ENCODE measurements at places on chromosomes 13 and 19.

DNA sequence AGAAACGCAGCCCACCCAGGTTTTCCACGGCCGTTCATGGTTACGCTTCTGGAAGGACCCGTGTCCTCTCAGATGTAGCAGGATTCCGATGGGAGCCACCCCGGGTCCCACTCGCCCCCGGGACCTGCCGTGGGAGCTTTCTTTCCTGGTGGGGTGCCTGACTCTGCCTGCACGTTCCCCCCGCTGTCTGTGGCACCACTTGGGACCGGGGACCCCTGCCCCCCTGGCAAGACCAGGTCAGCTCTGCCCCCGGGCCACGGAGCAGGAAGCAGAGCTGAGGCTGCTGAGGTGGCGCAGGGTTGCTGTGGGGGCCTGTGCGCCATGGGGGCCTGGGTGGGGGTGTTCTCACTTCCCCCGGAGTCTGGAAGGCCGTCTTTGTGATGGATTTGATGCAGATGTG is 12.1 kb downstream of the CSNK1G2 start:
- no peak for DNase-seq

DNA sequence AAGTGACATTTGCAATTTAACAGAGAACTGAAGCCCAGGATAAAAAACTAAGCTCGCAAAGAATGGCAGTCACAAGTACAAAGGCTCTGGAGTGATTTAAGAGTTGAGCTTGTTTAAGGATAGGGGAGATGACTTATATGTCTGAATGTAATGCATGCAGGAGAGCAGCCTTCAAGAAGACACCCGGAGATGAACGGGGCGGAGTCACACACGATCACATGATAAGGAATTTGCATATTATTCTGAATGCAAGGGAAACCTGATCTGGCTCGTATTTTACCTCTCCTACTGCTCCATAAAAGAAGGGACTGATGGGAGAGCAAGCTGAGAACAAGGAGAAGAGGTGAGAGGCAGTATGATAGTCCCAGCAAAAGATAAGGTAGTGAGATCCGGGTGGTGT is 12.9 kb downstream of the TBC1D4 start:
- no peak for DNase-seq

DNA sequence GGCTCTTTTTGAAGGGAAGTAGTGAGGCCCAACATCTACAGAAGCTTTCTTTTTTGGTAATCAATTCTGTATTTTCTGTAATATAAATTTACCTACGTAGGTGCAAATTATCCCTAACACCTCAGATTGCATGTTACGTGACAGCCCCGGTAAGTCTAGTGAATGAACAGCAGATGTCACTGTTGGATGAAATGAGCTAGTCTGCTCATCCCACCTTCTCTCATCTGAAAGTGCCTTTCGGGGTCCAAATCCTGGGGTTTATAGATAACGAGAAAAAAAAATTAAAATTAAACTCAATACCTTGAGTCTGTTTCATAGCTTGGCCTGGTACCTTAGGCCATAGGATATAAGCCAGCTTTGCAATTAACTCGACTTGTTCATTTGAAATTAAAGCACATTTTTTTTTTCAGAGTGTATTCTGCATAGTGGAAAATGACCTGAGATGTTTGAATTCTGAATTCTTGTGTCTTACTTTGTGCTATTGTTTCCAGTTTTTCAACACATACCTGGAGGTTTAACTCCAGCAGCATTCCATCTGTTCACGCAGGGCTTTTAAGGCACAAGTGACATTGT is 548.2 kb downstream of the GPC5 start:
- no peak for DNase-seq

GRCh38 chr13:63492604-63493003 is 2077.0 kb upstream of the PCDH20 start:
- no peak for DNase-seq

DNA sequence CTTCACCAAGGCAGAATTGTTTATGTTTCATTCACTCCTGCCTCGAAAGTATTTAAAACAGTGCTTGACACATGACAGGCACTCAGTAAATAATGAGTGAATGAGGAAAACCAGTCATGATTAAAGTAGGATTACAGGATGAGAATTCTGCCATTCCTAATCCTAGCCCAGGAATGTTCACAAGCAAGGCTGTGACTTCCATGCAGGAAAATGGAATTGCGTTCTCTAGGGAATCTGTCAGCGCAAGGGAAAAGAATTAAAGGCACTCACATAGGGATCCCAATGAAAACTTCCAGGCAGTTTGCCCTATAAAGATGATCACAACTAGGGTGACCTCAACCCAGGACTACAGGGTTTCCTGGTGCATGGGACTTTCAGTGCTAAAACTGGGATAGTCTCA is 143.4 kb downstream of the CYSLTR2 start:
- DNase-seq = no peak

- DNase-seq = no peak
Measured at GRCh38 chr13:60229708-60230272, 66.1 kb upstream of the DIAPH3 start.

DNA sequence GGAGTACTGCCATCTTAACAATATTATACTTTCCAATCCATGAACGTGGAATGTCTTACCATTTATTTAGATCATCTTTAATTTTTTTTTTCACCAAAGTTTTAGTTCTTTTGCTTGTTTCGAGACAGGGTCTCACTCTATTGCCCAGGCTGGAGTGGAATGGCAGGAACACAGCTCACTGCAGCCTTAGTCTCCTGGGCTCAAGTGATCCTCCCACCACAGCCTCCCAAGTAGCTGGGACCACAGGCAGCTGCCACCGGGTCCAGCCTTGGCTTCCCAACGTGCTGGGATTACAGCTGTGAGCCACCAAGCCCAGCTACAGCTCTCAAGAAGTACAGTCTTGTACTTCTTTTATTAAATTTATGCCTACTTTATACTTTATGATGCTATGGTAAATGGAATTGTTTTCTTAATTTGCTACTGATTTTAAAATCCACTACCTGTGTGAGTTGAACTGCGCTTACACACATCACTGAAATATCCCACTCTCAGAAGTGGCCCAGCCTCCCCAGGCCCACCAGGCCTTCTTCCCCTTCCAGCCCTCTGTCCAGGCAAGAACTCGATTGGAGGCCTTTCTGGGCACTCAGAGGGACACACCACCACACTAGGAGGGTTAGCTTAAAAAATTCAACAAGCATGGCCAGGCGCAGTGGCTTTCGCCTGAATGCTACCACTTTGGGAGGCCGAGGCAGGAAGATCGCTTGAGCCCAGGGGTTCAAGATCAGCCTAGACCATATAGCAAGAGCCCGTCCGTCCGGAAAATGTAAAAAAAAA is 1.0 kb upstream of the PGLS start:
- no peak for DNase-seq

GRCh38 chr19:55598034-55598433 is 1.3 kb downstream of the FIZ1 start:
- DNase-seq = no peak

GRCh38 chr13:33575378-33575777 is 242.6 kb upstream of the RFC3 start:
- DNase-seq = no peak

DNA sequence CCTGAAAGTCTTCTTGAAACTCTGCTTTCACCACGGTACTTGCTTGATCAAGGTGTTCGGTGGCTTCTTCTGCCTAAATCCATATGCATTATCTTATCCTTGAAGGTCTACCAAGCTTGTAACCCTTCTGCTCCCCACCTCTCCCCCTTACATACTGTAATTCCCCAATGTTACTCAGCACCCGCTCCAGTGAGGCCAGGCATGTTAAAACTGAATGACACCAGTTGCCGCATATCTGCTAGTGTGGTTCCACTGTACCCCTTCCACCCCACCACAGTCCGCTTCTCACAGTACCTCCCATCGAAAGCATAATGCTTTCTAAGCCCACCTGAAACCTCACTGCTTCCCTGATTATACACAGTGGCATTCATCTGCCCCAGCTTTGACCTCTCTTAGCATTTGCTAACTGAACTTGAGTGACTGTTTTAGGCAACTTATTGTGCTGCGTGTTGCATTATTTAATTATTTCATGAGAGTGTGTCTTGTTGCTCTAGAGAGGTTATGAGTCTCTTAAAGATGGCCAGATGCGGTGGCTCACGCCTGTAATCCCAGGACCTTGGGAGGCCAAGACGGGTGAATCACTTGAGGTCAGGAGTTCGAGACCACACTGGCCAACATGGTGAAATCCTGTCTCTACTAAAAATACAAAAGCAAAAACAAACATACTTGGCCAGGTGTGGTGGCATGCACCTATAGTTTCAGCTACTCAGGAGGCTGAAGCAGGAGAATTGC is 87.6 kb upstream of the MBNL2 start:
- DNase-seq = no peak

- DNase-seq = no peak
Measured at GRCh38 chr13:98930151-98930591, 47.7 kb downstream of the DOCK9 start.

- no peak for DNase-seq
Measured at GRCh38 chr13:29418026-29418425, 177.5 kb downstream of the SLC7A1 start.

GRCh38 chr19:6711078-6711361 is 9.4 kb downstream of the C3 start:
- no peak for DNase-seq

DNA sequence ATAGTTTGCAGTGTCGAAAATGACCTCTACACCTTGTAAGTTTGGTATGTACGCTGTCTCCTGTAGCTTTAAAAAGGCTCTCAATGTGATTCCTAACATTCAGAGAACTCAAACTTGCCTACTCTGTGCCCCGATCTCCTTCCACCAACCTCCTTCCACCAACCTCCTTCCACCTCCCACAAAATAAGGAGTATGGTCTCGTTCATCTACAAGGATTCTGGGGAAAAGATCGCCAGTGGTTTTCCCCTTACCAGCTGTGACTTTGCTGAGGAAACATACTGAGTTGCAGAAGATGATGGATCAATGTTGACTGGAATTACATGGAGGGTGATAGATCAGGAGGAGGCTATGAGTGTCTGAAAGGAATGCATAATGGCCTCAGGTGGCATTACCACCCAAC is 16.0 kb downstream of the MYO16 start:
- DNase-seq = no peak

DNA sequence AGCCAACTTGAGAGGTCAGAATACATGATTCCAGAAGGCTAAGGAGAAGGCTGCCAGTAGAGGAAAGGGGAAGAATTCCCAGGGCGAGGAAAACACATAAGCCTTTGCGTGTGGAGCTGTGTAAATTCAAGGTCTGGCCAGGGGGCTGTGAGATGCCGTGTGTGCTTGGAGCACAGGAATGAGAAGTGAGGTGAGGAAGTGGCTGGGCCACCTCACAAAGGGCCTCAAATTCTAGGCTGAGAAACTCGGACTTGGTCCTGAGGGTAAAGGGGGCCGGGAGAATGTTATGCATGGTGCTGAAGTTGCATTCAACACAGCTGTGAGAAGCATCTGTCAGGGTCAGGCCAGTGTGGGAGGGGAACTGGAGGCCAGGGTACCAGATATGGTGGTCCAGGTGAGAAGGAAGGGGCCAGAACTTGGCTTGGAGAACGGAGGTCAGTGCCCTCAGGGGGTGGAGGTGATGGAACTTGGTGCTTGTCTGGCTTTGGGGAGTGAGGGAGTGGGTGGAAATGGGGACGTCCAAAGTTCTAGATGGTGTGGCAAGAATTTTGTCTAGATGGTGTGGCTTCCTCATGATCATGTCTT is 4.9 kb upstream of the ZNF580 start:
- DNase-seq = no peak

- DNase-seq = no peak
Measured at GRCh38 chr19:1273263-1274041, 1.9 kb upstream of the FAM174C start.

DNA sequence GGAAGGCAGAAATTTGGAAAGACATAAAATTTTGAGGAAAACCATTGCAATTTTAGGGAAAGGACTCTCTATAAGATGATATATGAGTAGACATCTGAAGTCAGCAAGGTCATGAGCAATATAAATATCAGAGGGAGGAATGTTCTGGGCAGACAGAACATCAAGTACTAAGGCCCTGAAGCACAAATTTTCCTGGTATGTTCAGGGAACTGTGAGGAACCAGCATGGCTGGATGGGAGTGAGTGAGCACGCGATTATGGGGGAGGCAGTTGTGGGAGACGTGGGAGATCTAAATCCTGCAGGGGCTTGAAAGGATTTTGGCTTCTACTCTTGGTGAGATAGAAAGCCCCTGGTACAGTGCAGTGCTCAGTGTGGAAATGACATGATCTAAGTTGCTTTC is 112.0 kb downstream of the TBC1D4 start:
- DNase-seq = no peak

DNA sequence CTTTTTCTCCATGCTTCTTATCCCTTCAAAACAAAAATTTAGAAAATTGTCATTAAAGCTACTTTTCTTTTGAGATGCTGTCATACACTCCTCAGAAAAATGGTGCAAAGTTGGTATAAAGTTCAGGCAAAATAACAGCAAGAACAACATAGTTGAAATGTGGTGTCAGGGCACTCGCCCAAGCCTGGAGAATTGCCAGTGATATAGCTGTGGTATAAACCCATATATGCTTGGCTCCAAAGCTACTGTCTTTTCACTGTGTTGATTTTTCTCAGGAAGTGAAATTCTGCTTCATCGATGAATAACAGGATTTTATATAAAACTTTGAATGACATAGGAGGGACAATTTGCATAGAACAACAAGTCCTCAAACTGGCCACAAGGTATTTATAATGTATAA is 2532.9 kb downstream of the PCDH9 start:
- DNase-seq = no peak

DNA sequence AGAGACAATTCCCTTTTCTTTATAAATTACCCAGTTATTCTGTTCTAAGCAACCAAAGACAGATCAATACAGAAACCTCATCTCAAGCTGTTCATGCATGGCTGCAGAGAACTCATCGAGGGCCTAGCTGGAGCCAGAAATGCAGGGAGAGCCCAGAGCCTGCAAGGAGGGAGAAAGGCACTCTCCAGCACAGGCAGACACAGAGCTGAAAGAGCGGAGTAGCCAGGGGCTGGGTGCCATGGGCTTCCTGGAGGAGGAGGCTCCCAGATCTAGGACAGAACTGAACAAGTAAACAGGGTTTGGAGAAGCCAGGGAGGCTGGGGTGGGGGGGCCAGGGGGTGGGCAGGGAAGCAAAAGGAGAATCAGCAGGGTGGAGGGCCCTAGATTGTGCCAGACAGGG is 144.2 kb upstream of the ZNF507 start:
- DNase-seq = no peak

GRCh38 chr13:113374511-113375175 is 10.7 kb upstream of the GRTP1 start:
- DNase-seq = no peak

DNA sequence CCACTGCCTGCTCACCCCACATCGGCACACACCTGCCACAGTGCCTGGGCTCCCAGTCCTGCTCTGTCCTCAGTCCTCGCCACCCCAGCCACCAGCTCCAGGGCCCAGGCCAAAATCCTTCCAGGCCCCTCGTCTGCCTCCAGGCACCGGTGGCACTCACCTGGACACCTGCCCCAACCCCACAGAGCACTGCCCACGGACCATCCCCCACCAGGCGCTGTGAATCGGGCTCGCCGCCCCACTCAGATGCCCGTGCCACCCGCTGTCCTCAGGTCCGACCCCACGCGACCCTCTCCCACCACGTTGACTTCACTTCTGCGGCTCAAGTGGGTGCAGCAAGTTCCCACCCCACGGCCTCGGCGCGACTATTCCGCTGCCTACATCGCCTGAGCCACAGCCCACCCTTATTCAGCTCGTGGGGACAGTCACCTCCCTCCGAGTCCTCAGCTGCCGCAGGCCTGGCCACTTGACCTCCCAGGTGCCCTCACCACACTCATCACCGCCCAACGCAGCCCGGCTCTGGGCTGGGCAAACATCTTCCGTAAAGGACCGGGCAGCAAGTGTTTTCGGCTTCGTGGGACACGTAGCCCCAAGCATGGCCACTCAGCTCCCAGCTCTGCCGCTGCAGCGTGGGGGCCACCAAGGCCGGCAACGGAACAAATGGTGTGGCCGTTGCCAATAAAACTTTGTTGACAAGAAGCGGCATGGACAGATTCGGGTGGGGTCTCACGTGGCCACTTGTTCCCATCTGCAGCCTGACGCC is 5.7 kb downstream of the PIP5K1C start:
- no peak for DNase-seq

Measured in NCI-H187 (cell line).